ENCODE measurements at places on chromosomes 12 and 14.

DNA sequence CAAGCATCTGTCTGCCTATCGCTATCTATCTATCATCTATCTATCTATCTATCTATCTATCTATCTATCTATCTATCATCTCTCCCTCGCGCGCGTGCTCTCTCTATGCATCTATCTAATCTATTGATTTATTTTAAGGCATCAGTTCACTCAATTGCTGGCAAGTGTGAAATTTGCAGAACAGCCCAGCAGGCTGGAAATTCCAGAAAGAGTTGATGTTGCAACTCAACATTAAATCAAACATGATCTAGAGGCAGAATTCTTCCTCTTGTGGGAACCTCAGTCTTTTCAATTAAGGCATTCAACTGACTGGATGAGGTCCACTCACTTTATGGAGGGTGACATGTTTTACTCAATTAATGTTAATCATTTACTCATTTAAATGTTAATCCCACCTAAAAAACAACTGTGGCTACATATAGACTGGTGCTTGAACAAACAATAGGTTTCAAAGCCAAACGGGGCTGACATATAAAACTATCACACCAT lies 1210.8 kb downstream of the GALC start:
- no peak for DNase-seq

DNA sequence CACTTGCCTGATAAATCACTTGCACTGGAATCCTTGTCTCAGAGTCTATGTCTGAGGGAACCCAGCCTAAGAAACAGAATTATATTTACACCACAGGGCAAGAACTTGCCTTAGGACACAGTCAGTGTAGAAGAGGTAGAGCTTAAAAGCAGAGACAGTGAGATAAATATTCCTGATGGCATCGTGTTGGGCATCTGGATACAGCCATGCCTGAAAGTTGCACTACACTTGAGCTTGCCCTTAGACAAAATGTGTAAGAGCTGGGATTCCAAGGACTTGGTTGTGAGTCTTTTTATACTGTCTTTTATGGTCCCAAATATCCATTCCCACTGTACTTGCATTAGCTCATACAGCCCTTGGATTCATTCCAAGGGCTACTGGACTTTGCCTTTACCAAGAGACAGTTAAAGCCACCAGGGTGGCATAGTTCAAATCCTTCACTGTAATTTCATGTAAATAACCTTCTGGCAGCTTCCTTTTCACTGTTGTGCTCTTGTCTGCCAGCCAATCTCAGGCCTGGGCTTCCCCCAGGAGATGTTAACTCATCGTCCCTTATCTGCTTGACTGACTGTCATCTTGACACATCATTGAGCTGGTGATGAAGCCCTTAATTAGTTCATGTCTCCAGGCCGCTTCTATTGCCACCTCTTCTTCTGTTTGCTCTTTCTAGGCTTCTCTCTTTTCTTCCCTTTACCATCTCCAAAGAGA lies 577.9 kb upstream of the TBX3 start:
- no peak for DNase-seq

GRCh38 chr14:69260861-69261564 lies 1.1 kb downstream of the GALNT16 start:
- no peak for DNase-seq

DNA sequence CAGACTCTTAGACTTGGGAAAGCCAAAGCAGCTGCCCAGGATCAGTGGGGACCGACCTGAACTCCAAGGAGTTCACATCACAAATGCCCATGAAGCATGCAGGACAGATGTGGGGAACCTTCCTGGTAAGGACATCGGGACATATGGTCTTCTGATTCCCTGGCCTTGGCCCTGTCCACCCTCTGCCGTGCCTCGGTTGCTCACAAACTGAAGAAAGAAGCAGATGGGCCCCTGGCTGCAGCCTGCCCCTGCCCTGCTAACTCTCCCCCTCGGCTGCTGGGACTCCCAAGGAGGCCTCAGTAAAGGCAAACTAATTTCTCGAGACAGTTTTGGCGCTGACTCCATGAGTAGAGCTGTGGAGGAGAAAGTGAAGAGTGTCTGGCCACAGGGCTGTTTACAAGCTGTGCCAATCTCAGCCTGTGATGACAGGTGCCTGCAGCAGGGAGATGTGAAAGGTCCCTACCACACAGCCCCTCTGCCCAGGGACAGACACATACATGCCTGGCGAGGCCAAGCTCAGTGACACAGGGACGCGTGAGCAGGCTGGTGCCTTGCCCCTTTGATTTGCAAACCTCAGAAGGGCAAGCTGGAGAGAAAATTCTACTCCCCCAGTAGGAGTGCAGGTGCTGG lies 48.6 kb downstream of the ISCA2 start:
- DNase-seq, result no peak

DNA sequence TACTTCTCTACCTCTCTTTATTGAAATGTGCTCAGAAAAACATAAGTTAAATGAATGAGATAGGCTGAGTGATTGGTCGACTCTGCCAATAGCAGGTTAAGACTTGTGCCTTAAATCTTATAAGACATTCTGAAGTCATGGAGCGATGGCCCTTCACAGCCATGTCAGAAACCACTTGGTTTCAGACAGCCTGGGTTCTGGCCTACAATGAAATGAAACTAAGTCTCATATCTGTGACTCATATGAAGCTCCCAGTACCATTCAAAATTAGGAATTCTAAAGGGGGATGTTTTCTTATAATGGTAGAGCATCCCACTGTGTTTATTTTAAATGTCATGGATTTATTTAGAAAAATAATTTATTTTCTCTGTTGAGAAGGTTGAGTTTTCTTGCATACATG lies 42.6 kb downstream of the PLXNC1 start:
- DNase-seq, result no peak

- no peak for DNase-seq
Observed at GRCh38 chr14:33962016-33962415, 11.1 kb upstream of the EGLN3 start.

GRCh38 chr14:94361682-94362081 lies 26.7 kb downstream of the SERPINA1 start:
- no peak for DNase-seq

- DNase-seq, result no peak
Observed at GRCh38 chr14:102942069-102942468, 19.6 kb downstream of the AMN start.

DNA sequence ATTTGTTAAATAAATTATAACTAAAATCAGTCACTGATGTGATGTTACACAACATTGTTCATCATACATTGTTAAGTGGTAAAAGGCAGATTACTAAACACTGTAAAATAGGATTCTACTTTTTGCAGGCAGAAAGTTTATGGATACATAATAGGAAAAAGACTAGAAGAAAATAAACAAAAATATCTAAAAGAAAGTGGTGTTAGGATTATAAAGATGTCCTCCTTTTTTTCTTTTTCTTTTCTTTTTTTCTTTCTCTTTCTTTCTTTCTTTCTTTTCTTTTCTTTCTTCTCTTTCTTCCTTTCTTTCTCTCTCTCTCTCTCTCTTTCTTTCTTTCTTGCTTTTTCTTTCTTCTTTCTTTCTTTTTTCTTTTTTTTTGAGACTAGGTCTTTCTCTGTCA lies 39.6 kb upstream of the HELB start:
- no peak for DNase-seq

DNA sequence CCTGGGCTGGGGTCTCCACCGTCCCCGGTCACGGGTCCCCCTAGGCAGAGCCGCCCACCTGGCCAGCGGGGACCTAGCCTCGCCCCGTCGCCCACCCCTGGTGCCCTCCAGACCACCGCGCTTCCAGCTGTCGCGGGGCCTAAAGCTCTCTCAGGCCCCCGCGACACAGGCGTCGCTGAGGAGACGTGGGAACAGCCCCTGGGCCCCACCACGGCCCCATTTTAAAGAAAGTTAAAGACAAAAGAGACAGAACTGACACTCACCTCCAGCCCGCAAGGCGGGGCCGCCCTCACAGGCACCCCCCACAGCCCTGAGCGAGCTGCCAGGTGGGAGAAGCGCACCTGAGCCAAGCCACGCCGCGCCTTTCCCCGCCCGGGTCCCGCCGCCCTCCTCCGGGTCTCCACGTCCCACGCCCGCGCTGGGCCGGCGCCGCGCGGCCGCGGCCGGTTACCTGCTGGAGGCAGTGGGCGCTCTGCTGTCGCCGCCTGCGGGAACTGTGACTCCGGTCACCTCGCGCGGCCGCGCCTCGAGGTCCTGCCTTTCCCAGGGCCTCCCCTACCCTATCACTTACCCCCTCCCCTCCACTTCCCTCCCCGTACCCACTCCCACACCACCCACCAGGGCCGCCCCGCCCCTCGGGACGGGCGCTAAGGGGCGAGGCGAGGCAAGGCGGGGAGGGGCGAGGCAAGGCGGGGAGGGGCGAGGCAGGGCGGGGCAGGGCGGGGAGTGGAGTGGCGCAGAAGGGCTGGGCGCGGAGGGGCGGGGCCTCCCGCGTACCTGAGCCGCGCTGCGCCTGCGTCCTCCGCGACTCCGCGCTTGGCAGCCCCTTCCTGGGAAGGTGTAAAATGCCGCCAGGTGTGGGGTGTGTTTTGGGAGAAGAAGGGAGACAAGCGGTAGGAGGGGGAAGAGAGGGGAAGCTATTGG lies 31.2 kb downstream of the TC2N start:
- DNase-seq, result peak; percentile 86

GRCh38 chr14:74867673-74868072 lies 8.3 kb downstream of the PROX2 start:
- DNase-seq, result no peak

- no peak for DNase-seq
Observed at GRCh38 chr12:83210933-83211332, 524.2 kb downstream of the TMTC2 start.

DNA sequence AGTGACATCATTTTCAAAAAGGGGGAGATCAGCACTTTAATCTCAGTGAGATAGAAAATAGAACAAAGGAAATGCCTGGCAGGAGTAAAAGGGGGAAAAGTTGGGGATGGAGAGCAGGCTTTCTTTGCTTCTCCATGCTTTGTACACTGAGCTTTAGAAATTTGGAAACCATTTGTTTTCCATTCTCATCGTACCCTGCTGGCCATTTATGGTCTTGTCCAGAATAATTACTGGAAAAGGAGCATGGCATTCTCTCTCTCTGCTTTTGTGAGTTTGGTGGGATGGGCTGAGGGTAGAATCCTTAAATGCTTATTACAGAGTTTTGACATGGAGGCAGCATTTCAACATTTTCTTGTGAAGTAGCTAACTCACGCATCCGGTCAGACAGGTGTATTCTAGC lies 104.4 kb upstream of the FLRT2 start:
- no peak for DNase-seq

DNA sequence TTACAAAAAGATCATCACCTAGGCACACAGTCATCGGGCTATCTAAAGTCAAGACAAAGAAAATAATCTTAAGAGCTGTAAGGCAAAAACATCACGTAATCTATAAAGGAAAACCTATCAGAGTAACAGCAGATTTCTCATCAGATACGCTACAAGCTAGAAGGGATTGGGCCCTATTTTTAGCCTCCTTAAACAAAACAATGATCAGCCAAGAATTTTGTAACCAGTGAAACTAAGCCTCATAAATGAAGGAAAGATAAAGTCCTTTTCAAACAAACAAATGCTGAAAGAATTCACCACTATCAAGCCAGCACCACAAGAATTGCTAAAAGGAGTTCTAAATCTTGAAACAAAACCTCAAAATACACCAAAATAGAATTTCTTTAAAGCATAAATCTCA lies 191.6 kb upstream of the BMP4 start:
- DNase-seq, result no peak

DNA sequence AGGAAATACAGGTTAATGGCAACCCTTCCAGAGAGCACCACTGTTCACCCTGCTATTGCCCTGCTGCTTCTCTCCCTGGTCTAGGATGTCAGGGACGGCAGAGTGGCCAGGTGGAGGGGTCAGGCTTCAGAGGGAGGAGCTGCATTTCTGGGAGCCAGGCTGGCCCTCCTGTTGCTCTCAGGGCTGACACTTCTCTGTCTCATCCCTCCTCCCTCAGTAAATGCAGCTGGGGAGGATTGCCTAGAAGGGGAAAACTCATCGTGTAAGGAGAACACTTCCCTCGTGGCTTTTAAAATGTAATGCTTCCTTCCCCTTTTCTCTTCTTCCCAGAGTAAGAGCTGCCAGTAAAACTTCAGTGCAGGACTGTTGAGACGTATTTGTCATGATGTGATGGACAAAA lies 20.8 kb downstream of the SUSD6 start:
- DNase-seq, result no peak

Measured in effector memory CD4-positive, alpha-beta T cell (primary cell).